ENCODE measurements at places on chromosomes 5 and 9.

GRCh38 chr5:157049605-157050004 lies 9.3 kb downstream of the HAVCR1 start:
- no peak for DNase-seq

- peak; percentile 34 for DNase-seq
Measured at GRCh38 chr5:126443374-126443851, 20.2 kb downstream of the GRAMD2B start.

DNA sequence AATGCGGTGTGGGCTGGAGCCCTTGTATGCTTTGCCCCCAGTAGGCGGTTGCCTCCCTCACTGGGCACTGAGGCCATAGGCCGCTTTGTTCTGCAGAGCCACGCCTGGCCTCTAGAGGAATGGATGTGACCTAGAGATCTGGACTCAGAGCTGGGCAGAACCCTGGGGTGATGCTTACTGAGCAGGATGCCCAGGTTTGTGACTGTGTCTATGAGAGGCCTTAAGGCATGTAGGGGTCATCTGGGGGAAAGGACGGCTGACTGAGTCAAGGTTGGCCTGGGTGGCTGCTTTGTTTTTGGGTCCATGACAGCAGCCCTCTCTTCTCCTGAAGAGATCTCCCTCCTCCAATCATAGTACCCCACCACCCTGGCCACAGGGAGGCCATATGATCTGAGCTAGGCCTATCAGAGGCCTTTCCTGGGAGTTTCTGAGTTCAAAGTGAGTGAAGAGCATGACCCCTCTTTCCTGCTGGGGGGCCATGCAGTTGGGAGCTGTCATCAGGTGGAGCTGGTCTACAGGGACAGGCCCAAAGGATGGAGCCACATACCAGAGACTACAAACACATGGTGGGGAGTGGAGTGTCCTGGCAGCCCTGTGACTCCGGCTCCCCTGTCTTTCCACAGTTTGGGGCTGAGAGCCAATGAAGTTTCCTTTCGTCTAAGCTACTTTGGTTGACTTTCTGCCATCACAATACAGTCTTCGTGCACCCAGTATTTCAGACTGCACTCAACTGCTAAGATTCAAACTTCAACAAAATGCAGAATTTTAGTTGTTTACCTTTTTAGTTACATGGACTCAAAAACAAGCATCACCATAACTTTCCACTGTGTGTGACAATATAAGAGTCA lies 165.4 kb downstream of the AUH start:
- DNase-seq, result no peak

DNA sequence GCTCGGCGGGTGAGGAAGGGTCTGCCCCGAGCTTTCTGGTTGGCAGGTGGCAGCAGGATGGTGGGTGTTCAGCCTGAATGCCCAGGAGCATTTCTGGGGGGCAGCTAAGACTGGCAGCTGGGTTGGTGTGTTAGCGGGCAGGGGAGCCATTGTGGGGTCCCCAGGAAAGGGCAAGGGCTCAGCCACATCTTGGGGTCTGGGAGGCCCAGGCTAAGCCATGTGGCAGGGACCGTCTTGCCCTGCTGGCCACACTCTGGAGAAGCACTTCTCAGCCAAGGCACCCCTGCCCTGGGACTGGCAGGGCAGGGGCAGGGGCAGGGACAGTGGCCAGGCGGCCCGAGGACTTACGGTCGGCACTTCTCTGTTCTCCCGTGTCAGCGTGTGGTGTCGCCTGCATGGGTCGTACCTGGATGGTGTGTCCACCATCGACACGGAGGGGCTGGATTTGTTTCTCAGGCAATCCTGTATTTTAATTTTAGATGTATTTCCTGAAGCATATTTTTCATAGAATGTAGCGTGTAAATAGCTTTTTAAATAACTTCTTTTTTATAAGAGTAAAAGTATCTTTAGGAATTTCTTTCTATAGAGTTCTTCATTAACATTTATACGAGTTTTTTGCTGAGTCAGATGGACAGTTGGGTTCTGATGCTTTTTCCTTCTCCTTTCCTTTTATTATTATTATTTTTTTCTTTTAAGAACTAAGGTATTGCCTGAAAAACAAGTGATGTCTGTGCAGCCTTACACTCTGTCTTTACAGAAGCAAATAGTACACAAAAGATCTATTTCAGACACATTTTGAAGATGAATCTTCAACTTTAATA lies 102.0 kb downstream of the PHF2 start:
- DNase-seq, result no peak

- DNase-seq, result peak; percentile 26
Measured at GRCh38 chr5:35436400-35437057, 181.1 kb upstream of the SPEF2 start.

DNA sequence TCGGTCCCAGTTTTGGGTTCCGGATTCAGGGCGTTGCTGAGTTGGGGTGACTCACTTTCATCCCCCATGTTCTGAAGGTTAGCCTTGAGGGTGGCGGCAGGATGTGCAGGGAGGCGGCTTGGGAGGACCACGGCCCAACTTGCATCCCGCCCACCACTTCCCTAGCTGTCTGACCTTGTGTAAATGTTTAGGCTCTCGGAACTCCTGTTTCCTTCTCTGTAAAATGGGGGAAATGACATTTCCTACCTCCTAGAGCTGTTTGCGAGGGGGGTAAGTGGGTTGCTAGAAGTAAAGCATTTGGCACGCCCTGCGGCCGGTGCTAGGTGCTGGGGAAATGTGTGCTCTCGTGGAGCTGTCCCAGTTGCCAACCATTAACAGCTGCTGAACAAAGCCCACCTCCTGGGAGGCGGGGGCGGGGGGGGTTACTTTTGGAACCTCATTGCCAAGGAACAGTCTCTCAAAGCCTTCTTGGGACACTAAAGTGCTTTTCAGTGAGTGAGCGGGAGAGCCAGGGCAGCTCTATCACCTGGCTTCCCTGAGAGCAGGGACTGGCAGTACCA lies 27.5 kb downstream of the PTGES2 start:
- no peak for DNase-seq

- no peak for DNase-seq
Measured at GRCh38 chr5:31153521-31153920, 40.0 kb upstream of the CDH6 start.

GRCh38 chr5:89954916-89955315 lies 454.6 kb downstream of the CETN3 start:
- DNase-seq, result no peak

DNA sequence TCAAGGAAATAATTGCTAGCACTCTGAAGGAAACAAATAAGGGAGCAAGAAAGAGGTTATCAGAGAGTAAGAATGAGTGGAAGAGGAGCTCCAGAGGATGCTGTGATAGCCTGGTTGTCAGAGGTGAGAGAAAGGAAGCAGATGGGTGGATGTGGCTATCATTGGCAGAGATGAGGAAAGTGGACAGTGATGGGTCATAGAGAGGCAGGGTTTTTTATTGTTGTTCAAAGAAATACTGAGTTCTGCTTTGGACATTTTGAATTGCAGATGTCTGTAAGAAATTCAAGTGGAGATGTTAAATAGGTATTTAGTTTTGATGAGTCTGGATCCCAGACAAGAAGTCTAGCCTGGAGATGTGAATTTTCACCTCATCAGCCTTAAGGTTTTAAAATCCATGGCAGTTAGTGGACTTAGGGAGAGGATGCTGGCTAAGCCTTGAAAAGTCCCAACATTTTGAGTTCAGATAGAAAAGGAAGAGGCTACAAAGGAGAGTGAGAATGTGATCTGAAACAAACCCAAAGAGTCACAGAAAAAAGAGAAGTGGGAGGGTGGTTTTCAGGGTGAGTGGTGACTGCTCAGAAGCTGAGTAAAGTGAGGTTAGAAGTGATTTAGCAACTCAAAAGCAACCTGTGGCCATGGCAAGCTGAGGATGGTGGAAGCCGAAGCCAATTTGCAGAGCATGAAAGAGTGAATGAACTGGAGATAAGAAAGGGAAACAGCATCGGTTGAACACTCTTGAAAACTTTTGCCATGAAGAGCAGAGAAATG lies 50.4 kb downstream of the PPIC start:
- DNase-seq, result peak; percentile 41

- DNase-seq, result no peak
Measured at GRCh38 chr5:8291641-8292040, 422.7 kb downstream of the MTRR start.

GRCh38 chr5:133709209-133709725 lies 96.9 kb upstream of the FSTL4 start:
- no peak for DNase-seq

DNA sequence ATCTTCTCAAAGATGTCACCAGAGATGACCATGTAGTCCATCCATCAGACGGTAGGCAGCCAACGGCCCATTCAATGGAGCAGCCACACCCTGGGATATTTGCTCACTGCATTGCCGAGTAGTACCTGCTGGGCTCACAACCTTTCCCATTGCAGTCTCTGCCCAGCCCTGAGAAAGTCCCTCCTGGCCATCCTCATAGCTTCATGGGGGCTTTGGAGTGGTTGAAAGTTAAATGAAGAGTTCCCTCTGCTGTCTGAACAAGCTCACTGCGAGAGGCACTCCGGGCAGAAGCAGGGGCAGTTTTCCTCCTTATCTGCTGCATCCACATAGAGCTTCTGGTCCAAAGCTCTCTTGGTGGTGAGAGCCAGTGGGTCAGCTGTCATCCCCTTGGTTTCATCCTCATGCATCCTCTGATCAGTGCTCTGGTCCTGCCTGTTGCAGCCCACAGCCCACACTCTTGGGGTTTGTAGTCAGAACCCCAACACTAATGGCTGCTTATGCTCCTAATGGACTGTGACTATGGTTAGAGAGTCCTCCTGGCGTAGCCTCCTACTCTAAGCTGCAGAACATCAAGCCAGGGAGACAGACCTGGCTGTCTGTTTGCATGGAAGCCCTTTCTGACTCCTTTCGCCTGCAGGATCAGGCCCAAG lies 23.3 kb downstream of the TNFSF8 start:
- DNase-seq, result peak; percentile 29

- DNase-seq, result no peak
Measured at GRCh38 chr9:120839146-120839545, 3.6 kb downstream of the PSMD5 start.

DNA sequence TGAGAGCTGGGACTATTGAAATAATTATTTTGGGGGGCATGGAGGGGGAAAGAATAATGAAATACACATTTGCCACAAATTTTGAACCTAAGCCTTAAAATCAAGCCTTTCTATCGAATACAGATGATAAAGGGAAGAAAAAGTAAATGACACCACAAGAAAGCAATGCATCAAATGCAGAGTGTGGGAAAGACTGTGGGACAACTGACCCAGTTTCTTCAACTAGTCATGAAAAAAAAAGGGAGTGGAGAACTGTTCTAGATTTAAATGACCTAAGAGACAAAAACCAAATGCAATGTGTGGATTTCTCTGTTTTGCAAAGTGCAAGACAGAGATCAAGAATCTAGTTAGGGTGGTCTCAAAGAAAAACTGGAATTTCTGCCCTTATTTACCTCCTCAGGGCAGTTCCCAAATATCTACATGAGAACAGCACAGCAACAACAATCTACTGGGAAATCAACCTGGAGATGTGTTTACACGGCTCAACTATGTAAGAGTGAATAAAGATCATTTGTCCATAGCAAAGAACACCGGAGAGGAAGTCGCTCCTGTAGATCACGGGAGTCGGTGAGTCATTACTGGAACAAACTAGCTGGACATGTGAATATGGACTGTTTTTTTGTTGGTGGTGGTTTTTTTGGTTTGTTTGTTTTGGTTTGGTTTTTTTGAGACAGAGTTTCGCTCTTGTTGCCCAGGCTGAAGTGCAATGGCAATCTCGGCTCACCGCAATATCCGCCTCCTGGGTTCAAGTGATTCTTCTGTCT lies 145.9 kb downstream of the DROSHA start:
- DNase-seq, result no peak

- DNase-seq, result no peak
Measured at GRCh38 chr5:137605411-137605810, 106.3 kb upstream of the SPOCK1 start.

DNA sequence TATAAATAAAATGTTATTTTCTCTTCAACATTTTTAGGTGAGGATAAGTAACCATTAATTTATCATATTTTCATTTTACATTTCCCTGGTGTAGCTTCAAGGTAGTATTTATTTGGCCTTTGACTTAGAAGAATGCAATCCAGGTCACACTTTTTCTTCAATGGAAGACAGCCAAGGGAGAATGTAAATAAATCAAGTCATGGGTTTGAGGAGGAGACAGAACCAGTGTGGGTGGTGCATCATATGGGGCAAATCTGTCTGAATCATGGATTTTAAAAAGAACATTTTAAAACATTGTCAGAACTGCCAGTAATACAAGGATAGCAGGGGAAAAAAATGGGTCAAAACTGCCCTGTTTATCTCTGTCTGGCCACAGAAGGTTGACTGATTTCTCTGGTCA lies 229.5 kb downstream of the FAM114A2 start:
- no peak for DNase-seq

- DNase-seq, result no peak
Measured at GRCh38 chr9:69411931-69412740, 87.1 kb downstream of the ENTREP1 start.

- no peak for DNase-seq
Measured at GRCh38 chr9:113646946-113647914, 183.7 kb downstream of the RGS3 start.

DNA sequence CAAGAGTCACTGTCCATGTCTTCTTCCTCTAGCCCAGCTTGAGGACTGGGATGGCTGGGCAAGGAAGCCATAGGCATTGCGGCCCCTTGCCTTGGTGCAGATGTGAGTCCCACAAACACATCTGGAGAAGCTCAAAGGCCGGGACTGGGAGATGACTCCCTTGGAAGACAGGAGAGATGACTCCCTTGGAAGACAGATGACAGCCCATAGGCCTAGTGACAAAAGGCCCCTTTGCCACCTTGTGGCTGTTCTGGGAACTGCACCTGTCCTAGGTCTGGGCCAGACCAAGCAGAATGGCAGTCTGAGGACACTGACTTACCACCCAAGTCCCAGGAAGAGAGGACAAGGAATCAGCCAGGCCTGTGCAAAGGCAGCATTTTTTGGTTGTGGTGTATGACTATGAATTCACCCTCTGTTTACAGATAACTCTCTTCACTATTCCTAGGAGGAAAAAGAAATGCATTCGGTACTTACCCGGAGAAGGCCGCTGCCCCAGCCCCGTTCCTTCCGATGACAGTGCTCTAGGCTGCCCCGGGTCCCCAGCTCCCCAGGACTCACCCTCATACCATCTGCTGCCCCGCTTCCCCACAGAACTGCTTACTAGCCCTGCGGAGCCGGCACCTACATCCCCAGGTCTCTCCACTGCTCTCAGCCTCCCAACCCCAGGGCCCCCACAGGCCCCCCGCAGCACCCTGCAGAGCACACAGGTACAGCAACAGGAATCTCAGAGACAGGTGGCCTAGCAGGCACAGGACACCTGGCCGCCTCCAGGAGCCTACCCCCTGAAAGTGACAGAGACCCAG lies 30.8 kb downstream of the SKP1 start:
- peak; percentile 66 for DNase-seq

DNA sequence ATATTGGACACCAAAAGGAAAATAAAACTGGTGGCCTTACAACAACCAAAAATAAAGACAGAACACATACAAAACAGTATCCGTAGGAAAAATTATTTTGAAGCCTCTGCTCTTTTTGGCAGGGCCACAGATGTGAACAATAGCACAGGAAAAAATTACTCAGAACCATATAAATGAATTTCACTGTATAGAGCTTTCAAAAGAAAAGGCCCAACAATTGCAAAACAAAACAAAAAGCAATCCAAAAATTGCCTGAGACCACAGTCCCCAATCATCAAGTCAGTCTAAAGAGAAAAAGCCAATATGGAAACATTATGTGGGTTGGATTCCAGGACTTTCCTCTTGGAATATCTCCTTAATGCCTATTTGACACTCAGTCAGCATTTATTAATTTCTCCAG lies 243.8 kb downstream of the CEMIP2 start:
- DNase-seq, result no peak

Measured in GM13977 (cell line).